ENCODE measurements at places on chromosomes 4 and X. TPM values are rescaled to one million over a fixed set of nuclear protein-coding genes. Genes with fewer than 3 reads are reported as not detected.

- no peak for DNase-seq
Observed at GRCh38 chr4:2069986-2070385, 10.9 kb downstream of the NAT8L start.

The TMEM156 gene
- total RNA-seq: not detected

The IQCM gene
- not detected for total RNA-seq

GRCh38 chr4:142406499-142406835 is 439.6 kb downstream of the INPP4B start:
- DNase-seq: no peak

- DNase-seq: no peak
Observed at GRCh38 chr4:98615991-98616390, 42.4 kb downstream of the TSPAN5 start.

DNA sequence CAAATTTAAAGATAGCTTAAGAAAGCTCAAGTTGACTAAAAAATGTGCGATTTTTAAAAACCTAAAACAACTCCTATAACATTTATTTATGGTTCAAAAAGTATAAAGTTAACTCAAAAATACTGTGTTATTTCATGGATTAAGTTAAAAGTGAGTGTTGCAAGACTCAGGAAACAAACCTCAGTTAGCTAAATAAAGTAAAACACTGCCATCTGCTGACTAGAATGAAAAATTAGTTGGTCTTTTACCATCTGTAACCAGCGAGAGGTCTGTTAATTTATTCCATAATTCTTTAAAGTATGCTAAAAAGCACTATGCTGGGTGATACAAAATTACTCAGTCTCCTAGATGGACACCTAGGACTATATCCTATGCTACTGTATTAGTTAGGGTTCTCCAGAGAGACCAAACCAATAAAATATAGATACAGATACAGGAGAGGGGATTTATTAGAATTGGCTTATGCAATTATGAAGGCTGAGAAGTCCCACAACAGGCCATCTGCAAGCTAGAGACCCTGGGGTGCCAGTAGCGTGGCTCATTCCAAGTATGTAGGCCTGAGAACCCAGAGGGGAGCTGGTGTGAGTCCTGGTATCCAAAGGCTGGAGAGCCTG is 4.9 kb upstream of the WDFY3 start:
- DNase-seq: no peak

- no peak for DNase-seq
Observed at GRCh38 chrX:138411048-138411447, 300.5 kb downstream of the FGF13 start.

- no peak for DNase-seq
Observed at GRCh38 chr4:7172946-7173345, 19.4 kb upstream of the SORCS2 start.

DNA sequence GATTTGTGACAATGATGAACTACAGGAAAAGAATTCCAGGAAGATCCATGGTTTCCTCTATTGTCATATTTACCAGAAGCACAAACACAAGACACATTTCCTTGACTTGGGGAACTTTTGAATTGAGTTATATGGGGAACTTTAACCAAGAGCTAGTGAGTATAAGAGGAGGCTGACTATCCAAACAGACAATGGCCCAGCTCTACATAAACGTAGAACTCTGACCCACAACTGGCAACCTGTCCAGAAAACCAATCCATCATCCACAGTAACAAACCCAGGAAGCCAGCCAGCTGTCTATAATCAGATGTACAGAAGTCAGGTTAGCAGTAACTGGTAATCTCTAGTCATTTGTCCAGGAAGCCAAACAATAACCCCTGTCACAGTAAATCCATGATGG is 167.0 kb upstream of the CPEB2 start:
- DNase-seq: no peak

DNA sequence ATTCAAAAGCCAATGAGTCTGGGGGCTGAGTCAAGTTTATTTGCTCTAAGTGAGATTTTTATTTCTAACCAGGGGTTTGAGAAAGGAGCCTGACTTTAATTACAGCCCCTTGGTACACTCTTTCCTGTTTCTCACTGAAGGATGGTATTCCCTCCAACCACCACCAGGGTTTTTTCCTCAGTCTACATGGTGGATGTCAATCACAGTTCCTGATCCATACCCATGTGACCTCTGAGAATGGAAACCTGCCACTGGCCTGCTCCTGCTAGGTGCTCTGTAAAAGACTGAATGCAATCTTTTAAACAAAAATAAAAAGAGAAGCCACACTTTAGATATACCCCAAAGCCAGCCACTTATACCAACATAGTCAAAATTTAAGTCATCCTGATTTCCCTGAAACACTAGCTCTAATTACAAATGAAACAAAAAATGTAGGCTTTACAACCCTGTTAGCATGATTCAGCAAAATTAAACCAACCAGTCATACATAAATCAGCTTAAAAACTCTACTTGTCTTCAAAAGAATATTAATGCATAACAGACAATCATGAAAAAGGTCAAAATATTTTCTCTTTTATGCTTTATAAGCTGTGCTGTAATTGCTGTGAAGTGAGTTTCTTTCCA is 112.1 kb upstream of the NWD2 start:
- no peak for DNase-seq

DNA sequence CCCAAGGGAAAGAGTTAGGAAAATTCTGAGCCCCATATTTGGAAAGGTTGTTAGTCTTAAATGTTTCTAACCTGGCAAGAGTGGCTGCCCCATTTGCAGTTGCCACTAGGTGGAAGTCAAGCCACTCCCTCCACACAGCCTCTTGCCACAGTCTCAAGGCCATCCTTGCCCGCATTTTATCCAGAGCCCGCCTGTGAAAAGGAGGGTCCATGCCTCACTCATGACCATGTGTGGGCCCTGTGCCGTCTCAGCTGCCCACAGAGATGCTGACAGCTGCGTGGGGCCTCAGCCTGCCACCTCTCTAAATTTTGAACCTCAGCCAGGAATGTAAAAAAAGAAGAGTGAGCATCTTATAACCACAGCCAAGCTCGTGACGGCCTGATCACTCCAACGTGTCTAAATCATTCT is 201.5 kb upstream of the FAM241A start:
- no peak for DNase-seq

The ATP1B4 gene
- total RNA-seq: not detected

DNA sequence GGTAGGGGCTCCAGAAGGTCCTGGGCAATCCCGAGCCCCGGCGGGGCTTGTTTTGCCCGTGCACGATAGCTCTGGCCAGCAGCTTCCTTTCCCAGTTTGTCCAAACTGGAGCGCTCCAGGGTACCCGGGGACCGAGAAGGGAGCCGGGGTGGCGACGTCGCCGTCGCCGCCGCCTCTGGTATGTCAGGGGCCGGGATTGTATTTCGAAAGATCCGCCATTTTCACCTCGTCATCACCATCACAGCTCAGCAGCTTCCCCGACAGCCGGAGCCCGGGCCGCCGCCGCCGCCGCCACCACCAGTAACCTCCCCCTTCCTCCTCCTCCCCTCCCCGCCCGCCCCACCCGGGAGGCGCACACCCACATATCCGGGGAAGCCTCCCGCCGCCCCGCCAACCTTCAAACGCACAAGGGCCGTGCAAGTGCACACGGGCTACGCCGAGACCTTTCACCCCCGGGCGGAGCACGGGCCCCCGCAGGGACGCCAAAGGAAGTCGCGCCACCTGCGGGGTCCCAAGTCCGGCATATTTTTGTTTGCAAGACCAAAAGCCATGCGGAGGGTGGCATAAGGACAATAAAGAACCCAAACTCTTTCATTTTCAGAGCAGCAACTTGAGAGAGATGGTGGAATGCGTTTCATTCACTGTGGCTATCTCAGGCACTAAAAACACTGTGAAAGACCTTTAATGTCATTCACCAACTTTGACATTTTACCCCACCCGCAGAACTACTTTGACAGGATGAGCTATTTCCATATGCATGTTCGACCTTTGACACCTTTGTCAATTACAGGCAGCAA is at the start of gene LIN54:
LIN54 (minus strand) TSS at position 302 of the 797 bp plus-strand sequence. CDS start 25,979 bp downstream, outside the sequence.
- peak; percentile 53 for DNase-seq

The TMPRSS11F gene
- not detected for total RNA-seq

The GJB1 gene
- total RNA-seq: not detected

- no peak for DNase-seq
Observed at GRCh38 chrX:32045149-32045548, 973.3 kb upstream of the FTHL17 start.

- no peak for DNase-seq
Observed at GRCh38 chr4:111957997-111958396, 187.3 kb upstream of the FAM241A start.

The ETNPPL gene
- total RNA-seq: not detected

DNA sequence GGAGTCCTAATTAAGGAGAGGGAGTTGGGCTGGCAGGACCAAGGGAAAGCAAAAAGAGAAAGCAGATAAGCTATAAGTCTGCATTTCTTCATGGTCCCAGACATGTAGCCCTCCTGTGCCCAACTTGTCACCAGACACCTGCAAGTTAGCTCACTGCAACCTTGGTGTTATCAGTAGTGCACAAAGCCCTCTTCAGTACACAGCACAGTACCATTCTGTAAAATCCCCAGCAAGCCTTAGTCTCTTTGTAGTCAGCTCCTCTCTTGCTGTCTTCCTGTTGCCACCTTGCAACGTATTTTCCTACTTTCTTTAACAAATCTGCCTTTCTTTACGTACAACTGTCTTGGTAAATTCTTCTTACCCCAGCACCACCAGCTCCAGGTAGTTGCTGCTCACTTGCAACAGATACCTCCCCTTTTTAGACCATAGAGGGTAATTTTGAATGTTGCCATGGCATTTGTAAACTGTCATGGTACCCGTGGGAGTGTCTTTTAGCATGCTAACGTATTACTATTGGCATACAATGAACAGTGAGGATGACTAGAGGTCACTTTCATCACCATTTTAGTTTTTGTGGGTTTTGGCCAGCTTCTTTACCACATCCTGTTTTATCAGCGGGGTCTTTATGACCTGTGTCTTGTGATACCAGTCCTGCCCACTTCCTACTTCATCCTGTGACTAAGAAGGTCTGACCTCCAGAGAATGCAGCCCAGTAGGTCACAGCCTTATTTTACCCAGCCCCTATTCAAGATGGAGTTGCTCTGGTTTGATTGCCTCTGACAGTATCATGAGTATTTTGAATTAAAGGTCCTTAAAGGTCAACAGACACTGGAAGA is 28.3 kb upstream of the AP1S2 start:
- DNase-seq: no peak

The SPIN2A gene
- total RNA-seq: 0.35 TPM

DNA sequence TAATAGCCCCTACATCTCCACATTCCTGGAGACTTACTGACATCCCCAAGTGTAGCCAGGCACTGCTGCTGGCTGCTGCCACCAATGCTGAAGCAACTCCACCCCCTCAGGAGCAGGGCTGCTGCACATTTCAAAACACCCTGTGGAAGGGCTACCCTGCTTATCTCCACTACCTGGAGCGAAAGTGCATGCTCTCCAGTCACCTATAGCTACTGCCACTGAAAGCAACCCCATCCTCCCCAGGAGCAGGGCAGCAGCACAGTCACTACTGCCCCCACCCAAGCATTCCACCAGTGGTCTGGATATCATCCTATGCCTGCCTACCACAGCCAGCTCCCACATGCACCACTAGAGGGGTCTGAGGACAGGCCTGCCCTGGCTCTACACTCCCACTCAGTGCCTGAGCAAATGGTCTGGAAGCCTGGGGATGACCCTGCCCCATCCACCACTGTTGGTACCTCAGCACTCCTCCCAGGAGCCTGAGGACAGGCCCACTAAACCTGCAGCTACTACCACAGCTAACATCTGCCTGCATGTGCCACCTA is 55.3 kb downstream of the MANBA start:
- DNase-seq: no peak

The NDNF gene
- 1.5 TPM for total RNA-seq

- DNase-seq: no peak
Observed at GRCh38 chrX:39438603-39439602, 637.6 kb downstream of the MID1IP1 start.

GRCh38 chrX:1521459-1521956 is 15.5 kb downstream of the P2RY8 start:
- DNase-seq: no peak

The APOO gene
- 1.5 TPM for total RNA-seq

- no peak for DNase-seq
Observed at GRCh38 chrX:20668550-20668949, 401.8 kb upstream of the RPS6KA3 start.

The CXCL9 gene
- total RNA-seq: 0.63 TPM
